ENCODE measurements at places on chromosomes 5 and 9. TPM values are rescaled to one million over a fixed set of nuclear protein-coding genes. Genes with fewer than 3 reads are reported as not detected.

GRCh38 chr9:113963696-113964494 lies 87.8 kb downstream of the ZNF618 start:
- no peak for DNase-seq

- DNase-seq, result no peak
Measured at GRCh38 chr5:175847503-175847902, 23.9 kb upstream of the CPLX2 start.

- DNase-seq, result no peak
Measured at GRCh38 chr5:151751593-151751992, 6.8 kb downstream of the ATOX1 start.

DNA sequence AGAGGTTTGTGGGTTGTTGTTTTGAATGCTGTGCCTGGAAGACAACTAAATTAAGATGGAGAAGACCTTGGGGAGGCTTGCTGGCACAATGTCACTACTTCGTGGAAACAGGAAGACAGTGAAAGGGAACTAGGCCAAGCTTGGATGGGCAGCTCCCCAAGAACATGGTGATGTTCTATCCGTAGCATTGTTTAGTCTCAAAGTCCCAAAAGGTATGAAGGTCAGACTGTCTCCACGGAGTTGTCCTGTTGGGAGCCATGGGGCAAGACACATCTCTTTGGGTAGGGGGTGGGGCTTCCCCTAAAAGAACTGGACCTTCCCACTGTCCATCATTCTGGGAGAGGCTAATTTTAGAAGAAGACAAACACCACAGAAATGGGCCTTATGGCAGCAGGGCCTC lies 140.5 kb downstream of the ENTREP1 start:
- DNase-seq, result no peak

GRCh38 chr9:123606141-123606540 lies 250.1 kb downstream of the CRB2 start:
- no peak for DNase-seq

DNA sequence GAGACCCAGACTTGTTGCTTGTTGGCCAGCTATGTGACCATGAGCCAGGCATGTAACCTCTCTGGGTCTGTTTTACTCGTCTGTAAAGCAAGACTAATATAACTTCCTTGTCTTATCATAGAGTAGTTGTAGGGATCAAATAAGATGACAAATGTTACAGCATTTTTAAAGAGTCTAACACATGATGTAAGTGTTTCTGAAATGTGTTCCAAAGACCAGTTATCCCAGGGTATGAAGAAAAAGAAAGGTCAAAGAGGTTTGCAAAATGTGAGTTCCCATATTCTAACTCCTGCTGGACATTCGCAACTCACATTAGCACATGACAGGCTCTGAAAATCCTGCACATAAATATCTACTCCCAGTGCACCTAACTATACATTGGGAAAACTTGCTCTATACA lies 28.5 kb upstream of the MATR3 start:
- DNase-seq, result no peak

GRCh38 chr5:69001627-69002026 lies 92.2 kb upstream of the SLC30A5 start:
- no peak for DNase-seq

DNA sequence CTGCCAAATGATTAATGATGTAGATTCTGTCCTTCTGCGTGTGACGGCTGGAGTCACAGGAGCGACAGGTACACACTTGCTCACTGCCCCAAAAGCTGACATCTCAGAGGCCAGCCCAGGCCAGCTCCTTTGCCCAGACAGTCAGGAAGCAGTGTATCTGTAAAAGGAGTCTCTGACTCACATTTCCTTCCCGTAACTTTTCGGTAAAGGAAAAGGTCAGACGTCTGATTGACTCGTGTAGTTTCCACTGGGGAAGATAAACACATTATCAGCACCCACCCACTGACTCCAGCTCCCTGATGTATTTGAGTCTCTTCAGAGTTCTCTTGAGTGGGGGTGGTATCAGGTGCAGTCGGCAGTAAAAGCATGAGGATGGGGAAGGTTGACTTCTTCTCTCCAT lies 64.4 kb upstream of the WWC1 start:
- DNase-seq, result no peak

DNA sequence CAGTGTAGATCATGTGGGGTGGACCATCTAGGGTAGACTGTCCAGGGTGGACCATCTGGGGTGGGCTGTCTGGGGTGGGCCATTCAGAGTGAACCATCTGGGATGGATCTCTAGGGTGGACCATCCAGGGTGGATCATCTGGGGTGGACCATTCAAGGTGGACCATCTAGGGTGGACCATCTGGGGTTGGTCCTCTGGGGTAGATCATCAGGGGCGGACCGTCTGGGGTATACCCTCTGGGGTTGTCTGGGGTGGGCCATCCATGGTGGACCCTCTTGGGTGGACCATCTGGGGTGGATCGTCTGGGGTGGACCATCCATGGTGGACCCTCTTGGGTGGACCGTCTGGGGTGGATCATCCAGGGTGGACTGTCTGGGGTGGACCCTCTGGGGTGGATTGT lies 64.3 kb downstream of the KCNT1 start:
- no peak for DNase-seq

- DNase-seq, result no peak
Measured at GRCh38 chr5:79837761-79838551, 148.3 kb downstream of the CMYA5 start.

GRCh38 chr5:53378590-53379247 lies 101.7 kb upstream of the FST start:
- no peak for DNase-seq

DNA sequence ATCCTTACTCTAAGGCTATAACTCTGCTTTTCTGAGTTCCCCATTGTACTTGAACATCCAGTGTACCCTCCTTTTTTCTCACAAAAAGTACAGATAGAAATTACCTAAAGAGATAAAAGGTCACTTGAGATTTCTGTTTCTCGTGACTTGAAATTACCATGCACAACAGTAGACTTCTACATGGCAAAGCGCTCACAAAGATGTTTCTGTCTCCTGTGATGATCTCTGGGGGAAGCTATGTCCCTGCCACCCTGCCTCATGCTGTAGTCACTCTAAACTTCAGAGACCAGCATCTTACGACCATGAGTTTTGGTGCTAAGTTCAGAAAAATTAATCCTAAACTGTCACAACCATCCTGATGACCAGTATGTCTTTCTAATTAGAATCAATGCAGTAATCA lies 36.2 kb downstream of the NFIB start:
- DNase-seq, result no peak

The IGFBPL1 gene
- 3.0 TPM for total RNA-seq

The KCNV2 gene
- total RNA-seq, result not detected

The TLX3 gene
- total RNA-seq, result 0.32 TPM

The PCDH1 gene
- total RNA-seq, result 21.1 TPM

The FOXD4L4 gene
- total RNA-seq, result not detected

Data from urinary bladder (tissue), 4 donors.